ENCODE measurements at places on chromosomes 11 and 22.
A peak's percentile ranks its signal among the peaks of the same experiment; 100 is the strongest.

GRCh38 chr11:130576146-130576545, 127.7 kb downstream of the ADAMTS15 start:
- DNase-seq: no peak

DNA sequence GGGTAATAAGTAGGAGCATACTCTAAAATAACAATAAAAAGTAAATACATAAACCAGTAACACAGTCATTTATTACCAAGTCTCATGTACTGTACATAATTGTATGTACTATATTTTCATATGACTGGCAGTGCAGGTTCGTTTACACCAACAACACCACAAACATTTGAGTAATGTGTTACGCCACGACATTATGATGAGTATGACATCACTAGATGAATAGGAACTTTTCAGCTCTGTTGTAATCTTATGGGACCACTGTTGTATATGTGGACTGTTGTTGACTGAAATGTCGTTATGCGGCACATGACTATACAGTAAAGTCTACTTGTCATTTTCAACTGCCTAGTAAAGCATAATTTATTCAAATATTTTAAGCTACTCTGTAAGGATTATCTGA, 18.6 kb downstream of the KIF18A start:
- DNase-seq: no peak

DNA sequence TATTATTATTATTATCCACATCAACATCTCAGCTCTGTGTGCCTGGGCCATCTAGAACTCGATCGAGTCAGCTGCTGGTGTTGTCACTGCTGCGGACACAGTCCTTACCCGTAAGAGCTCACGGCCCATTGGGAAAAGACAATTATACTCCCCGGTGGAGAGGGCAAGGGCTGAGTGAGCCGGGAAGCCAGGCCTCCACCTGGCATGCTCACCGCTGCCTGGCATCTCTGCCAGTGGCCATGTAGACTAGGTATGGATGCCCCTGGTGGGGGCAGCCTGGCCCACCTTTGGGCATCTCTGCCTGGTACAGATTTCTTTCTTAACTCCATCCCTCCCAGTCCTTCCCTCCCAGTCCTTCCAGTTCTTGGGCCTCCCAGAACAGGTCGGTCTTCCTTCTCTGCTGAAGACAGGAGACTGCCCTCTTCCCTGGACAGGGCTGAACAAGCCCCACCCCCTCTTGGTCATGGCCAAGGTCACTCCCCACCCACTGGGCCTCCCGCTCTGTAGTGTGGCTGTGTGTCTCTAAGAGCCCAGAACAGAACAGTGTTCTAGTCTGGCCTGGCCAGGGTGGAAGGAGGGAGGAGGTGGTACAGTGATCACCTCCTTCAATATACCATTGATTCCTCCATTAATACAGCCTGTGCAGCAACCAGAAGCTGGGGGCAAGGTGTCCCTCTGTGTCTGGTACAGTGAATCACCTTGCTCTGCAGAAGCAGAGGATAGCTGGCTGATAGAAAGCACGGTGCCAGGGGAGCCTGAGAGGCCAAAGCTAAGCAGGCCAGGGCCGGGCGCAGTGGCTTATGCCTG, 57.7 kb downstream of the FLRT1 start:
- DNase-seq: no peak

GRCh38 chr11:120316880-120317688, 8.0 kb upstream of the TLCD5 start:
- DNase-seq: no peak

- DNase-seq: no peak
Observed at GRCh38 chr11:124075841-124076651, 34.9 kb upstream of the OR10G7 start.

DNA sequence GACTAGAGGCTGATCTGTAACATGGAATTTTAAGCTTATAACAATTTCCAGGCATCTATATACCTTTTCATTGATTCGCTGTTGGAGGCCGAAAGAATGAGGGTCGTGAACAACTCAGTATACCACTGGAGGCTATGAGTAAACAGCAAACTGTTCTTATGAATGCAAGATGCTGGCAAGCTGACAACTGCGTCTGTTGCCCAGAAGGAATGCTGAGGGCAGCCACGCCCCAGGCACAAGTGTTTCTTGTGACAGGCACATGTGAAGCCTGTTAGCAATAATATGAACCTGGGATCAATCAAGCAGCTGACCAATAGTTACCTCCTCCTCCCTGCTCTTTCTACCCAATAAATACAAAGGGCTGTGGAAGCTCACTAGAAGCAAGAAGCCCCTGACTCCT, 15.3 kb downstream of the RTCB start:
- no peak for DNase-seq

- DNase-seq: no peak
Observed at GRCh38 chr11:76524919-76525318, 80.1 kb downstream of the EMSY start.

GRCh38 chr11:126628450-126628789, 272.9 kb downstream of the ST3GAL4 start:
- DNase-seq: no peak

DNA sequence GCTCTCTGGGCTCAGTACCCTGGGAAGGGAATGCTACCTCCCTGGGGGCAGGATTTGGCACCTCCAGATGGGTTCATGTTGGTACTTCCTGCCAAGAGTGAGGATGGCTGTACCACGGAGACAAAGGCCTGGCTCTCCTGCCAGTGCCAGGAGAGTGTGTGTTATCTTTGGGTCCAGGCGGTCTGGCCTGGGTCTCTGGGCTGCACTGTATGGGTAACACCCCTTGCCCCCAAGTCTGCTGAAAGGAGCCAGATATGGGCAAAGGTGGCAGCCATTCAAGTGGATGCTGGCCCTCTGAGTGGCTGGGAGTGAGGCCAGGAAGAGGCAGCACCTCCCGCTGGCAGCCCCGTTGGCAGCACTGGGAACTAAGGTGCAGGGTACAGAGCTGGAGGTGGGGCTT, 91.5 kb downstream of the NECTIN1 start:
- no peak for DNase-seq

DNA sequence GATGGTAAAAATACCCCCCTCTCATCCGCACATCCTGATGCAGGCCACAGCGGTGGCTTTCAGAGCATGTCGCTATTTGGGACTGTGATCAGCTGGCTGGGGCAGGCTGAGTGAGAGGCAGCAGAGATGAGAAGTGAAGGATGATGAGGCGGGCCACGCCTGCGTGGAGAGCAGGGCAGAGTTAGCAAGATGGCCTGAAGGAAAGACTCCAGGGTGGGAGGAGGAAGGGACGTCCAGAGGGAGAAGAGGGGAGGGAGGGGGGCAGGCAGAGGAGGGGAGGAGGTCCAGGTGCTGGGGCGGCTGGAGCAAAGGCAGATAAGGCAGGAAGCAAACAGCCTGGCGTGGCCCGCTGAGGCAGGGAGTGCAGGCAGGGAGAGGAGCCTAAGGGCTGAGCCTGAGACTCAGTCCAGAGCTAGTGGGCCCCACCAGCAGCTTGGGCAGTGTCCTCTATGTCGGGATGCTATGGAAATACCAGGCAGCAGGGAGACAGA, 29.1 kb downstream of the LRFN4 start:
- no peak for DNase-seq

DNA sequence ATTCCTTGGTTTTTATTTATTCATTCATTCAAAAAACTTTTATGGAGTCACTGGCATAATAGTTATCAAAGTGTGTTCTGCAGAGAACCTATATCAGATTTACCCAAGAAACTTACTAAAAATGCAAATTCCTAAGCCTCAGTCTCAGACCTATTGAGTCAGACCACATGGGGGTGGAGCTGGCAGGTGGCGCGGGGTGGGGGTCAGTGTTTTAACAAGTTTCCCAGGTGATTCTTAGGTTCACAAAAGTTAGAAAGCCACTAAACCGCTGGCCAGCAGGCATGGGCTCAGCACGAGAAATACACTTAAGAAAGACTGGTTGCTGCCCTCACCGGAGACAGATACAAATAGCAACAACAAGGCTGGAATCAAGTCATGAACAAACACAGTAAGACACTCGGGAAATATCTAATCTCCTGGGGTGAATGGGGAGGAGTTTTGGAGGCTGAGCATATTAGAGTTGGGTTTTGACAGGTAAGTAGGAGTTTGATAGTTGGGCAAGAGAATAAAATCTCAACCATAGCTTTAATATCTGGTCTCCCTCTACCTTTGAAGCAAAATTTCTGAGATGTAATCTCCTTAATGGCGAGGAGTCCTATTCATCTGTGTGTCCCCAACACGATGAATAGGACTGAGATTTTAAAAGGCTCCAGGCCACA, 167.5 kb upstream of the NECTIN1 start:
- DNase-seq: no peak

DNA sequence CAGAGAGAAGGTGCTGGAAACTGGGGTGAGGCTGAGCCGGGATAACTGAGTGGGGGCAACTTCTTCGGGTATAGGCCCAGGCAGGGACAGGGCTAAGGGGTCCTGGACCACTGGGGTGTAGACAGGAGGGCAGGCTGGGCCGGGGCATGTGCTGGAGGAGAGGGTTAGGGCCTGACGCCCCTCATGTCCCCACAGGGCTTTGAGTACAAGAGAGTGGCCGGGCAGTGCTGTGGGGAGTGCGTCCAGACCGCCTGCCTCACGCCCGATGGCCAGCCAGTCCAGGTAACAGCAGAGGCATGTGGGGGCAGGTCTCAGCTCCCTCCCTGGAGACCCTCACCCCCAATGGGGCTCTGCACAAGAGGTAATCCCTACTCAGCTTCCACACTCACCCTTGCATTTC, 36.7 kb downstream of the MUC5B start:
- no peak for DNase-seq

DNA sequence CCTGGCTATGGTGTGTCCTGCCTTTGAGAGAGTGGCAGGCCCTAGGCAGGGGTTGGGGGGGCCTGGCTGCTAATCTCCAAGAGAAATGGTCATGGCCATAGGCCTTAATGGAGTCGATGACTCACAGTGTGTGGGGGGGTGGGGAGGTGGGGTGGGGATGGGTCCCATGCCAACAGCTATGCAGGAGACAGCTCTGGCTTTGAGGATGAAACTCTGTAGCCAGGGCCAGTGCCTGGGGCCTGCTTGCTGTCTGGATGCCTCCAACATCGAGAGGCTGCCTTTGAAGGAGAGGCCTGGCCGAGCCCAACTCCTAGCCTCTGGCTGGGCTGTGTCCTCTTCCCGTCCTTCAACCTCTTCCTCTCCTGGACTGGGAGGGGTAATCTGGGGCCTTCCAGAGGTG, 23.9 kb upstream of the TSPAN18 start:
- no peak for DNase-seq

GRCh38 chr22:47629791-47630655, 867.6 kb downstream of the TBC1D22A start:
- no peak for DNase-seq

- DNase-seq: no peak
Observed at GRCh38 chr11:44576656-44577055, 11.2 kb downstream of the CD82 start.

DNA sequence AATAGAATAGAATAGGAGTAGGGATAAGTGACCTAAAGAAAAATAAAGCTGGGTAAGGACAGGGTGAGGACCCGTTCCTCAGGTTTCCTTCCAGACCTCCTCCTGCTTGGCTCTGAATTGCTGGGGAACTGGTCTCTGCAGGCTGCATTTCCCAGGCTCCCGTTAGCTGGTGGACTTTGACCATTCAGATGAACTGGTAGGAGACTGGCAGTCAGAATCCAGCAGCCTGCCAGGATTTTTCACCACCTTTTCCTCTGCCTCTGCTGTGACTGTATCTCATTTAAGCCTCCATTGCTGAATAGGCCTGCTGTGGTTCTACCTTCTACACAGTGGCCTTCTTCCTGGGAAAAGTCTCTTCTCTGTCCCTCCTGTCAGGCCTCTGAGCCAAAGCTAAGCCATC, 24.6 kb upstream of the SMPD1 start:
- DNase-seq: no peak

DNA sequence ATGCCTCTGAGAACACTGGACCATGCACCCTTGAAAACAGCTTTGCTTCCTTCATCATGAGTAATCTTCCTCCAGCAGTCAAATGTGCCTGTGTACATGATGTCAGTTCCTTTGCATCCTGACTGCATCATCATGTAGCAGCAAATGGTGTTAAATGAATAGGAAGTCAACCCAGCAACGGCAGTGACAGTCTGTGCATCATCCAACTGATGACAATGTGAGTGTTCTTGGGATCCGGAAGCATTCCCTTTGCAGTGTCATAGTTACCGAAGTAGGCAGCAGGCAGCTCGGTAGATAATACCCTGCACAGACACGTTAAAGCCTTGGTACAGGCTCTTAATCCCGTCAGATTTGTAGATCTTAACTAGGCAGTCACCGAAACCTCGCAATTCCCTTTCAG, 2.5 kb downstream of the WBP2NL start:
- no peak for DNase-seq

DNA sequence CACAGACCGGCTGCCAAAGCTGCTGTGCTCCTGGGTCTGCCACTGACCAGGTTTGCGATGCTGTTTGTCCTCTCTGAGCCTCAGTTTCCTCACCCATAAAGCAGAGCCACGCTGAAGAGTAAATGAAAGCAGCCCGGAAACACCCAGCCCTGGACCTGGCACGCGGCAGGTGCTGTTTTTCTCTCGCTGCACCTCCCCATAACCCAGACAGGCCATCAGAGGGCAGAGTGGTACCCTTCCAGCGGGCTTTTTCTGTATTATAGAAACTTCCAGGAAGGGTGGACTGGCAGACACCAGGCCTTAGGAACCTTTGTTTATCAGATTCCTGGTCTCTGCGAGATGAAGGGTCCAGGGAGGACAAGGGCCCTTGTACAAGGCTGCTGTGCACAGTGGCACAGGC, 17.9 kb upstream of the FGF19 start:
- DNase-seq: peak; percentile 49

- DNase-seq: no peak
Observed at GRCh38 chr22:31692186-31692886, 30.3 kb upstream of the PISD start.

GRCh38 chr22:45426387-45426786, 12.9 kb downstream of the RIBC2 start:
- no peak for DNase-seq

GRCh38 chr11:108115500-108116140, 5.7 kb upstream of the ACAT1 start:
- peak; percentile 62 for DNase-seq

DNA sequence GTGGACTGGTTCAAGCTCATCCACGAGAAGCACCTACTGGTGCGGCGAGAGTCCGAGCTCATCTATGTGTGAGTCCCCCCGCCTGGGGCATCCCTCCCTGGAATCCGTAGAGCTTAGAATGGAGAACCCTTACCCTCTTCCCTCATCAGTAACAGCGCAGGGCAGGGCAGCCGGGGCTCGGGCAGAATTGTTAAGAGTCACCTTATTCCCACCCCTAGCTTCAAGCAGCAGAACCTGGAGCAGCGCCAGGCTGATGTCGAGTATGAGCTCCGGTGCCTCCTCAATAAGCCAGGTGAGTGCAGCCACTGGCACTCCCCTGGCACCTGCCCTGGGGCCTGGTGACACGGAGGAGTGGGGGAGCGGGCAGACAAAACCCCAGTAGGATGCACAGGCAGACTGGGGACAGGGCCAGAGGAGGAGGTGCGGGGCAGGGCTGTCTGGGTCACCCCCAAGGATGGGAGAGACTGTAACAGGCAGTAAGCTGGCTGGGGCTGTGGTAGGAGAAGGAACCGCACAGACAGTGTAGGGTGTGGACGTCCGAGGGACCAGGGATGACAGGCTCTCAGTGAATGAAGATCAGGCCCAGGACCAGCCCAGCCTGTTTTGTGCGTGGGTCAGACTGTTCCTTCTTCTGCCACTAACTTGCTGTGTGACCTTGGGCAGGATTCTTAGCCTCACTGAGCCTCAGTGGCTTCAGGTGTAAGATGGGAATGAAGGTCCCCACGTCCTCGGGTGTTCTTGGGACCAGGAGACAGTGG, 20.4 kb downstream of the C22orf23 start:
- DNase-seq: no peak

- no peak for DNase-seq
Observed at GRCh38 chr11:71446150-71446549, 2.0 kb downstream of the DHCR7 start.

All from neural progenitor cell (in vitro differentiated cells).